ENCODE measurements at places on chromosomes 7 and 10. TPM values are rescaled to one million over a fixed set of nuclear protein-coding genes. Genes with fewer than 3 reads are reported as not detected.

GRCh38 chr10:87079106-87079836, 15.4 kb downstream of the GLUD1 start:
- H3K36me3 ChIP-seq: no peaks in the 10 kb centered on the region
- no peak overlapping the region for H3K27ac ChIP-seq
- peak; percentile 63 for DNase-seq
- H3K4me1 ChIP-seq: peaks cover 31% of the 10 kb centered on the region
- no peaks in the 10 kb centered on the region for H3K27me3 ChIP-seq

DNA sequence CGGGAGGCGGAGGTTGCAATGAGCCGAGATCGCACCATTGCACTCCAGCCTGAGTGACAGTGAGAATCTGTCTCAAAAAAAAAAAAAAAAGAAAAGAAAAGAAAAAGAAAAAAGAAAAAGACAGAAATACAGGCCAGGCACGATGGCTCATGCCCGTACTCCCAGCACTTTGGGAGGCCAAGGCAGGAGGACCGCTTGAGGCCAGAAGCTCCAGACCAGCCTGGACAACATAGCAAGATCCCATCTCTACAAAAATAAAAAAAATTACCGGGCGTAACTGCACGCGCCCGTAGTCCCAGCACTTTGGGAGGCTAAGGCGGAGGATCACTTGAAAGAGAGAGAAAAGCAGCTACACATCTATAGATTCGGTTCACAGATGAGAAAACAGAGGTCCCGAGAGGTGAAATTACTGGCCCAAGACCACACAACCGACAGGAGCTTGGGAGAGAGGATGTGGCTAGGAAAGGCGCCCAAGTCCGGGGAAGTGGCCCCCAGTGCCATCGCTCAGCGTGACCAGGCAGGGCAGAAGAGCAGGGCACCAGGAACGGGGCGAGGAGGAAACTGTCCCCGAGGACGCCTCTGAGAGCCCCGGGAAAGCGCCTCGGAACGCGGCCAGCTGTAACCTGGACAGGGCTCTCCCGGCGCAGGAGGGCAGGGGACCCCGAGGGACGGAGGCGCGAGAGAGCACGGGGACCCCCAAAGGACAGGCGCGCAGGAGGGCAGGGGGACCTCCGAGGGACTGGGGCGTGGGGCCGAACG, 612 bp downstream of the SNX8 start:
- no peaks in the 10 kb centered on the region for H3K27me3 ChIP-seq
- H3K36me3 ChIP-seq: no peaks in the 10 kb centered on the region
- peak overlapping the region; percentile 75 for H3K27ac ChIP-seq
- peak overlapping the region; percentile 95 for H3K4me3 ChIP-seq
- no peaks in the 10 kb centered on the region for H3K4me1 ChIP-seq

The RAB19 gene
- total RNA-seq: 21.5 TPM

- no peaks in the 10 kb centered on the region for H3K36me3 ChIP-seq
- H3K27ac ChIP-seq: peak within 1 kb of the TSS; percentile 97
- peak within 1 kb of the TSS; percentile 73 for H3K4me3 ChIP-seq
- H3K4me1 ChIP-seq: peaks cover 47% of the 10 kb centered on the region
- H3K27me3 ChIP-seq: no peaks in the 10 kb centered on the region
Measured at GRCh38 chr10:102120142-102120990, at the start of gene LDB1. Gene LDB1, minus strand, starts transcription at chr10:102120368. Its CDS starts 258 bp downstream, at chr10:102120110.

DNA sequence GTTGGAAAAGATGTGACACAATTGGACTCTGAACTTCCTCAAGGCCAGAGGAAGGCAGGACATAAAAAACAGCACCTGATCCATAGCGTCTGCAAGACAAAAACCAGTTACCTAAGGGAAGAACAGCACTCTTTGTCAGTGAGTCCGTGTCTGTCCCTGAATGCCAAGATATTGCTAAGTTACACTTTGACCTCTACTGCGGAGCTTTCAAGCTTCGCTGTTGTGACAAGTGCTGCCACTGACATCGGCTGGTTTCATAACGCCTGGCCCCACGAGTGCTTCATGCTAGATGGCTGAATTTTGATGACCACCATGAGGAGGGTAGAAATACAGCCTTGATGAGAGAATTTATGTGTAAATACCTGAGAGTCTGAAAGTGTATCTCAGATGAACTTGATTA, 49.7 kb upstream of the JAZF1 start:
- no peaks in the 10 kb centered on the region for H3K36me3 ChIP-seq
- H3K4me1 ChIP-seq: no peaks in the 10 kb centered on the region
- H3K27me3 ChIP-seq: no peaks in the 10 kb centered on the region
- H3K4me3 ChIP-seq: no peak overlapping the region
- H3K27ac ChIP-seq: no peak overlapping the region

DNA sequence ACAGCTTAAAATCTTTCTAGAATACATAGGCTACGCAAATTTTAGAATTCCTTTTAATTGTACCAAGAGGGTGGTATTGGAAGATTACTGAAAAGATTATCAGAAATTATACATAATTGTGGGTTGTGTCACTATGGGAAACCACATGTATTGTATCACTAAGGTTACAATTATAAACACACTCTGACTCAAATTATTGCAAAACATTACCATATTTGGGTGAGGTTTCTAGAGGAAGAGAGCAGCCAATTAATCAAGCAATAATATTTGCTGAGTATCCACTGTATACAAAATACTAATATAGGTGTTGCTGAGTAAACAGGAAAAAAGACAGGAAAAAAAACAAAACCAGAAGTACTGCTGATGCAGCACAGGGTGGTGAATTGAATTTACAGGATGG, 3.1 kb upstream of the CAPZA2 start:
- H3K36me3 ChIP-seq: no peaks in the 10 kb centered on the region
- H3K27ac ChIP-seq: no peak overlapping the region
- peaks cover 9% of the 10 kb centered on the region for H3K4me1 ChIP-seq
- no peak for DNase-seq
- H3K4me3 ChIP-seq: no peak overlapping the region

The ELN gene
- 46.8 TPM for total RNA-seq

The NAT16 gene
- total RNA-seq: not detected

DNA sequence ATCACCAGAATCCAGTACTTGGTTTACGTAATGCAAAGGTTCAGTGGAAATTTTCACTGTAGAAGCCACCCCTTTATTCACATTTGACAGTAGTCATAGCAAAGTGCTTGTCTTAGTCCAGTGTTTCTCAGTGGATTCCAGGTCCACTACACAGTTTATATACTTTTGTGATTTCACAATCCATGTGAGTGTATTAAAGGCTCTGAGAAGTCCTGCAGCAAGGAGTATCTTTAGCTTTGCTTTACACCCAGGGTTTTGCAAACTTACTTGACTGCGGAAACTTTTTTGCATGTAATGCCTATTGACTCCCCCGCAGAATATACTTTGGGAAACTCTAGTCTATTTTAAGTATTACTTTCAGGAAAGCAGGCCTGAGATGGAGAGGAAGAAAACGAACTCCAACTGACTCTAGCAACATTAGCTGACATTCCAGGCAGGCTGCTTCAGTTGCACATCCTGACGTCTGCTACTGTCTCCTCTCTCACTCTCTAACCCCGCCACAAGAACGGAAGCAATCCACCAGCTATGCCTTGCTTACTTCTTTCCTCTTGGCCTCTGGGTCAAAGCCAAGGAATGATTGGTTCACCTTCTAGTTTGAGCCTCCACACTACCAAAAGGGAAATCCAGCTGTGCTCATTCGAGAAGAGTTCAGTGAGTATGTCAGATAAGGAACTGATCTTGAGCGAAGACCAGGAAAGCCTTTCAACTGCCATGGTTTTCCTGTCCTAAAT, 6.2 kb downstream of the PLXNA4 start:
- DNase-seq: no peak
- peaks cover 5% of the 10 kb centered on the region for H3K4me1 ChIP-seq
- no peak overlapping the region for H3K4me3 ChIP-seq
- no peak overlapping the region for H3K27ac ChIP-seq

The AKR1B15 gene
- not detected for total RNA-seq

DNA sequence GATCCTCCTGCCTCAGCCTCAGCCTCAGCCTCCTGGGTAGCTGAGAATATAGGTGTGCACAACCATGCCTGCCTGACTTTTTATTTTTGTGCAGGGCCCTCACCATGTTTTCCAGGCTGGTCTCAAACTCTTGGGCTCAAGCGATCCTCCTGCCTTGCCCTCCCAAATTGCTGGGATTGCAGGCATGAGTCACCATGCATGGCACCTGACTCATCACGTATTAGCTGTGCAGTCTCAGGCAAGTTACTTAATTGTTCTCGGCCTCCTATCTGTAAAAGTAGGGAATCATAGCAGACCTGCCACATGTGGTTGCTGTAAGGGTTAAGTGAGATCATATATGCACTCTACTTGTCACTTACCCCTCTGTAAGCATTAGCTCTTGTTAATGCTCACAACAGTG, 117.2 kb downstream of the ANLN start:
- H3K4me1 ChIP-seq: no peaks in the 10 kb centered on the region
- no peaks in the 10 kb centered on the region for H3K36me3 ChIP-seq
- no peak overlapping the region for H3K4me3 ChIP-seq
- DNase-seq: no peak
- no peaks in the 10 kb centered on the region for H3K27me3 ChIP-seq

The COL1A2 gene
- 71.2 TPM for total RNA-seq

- no peak for DNase-seq
- H3K4me3 ChIP-seq: no peak overlapping the region
- no peaks in the 10 kb centered on the region for H3K27me3 ChIP-seq
Measured at GRCh38 chr7:42099470-42100155, 137.4 kb downstream of the GLI3 start.

GRCh38 chr7:139993592-139993991, 69.2 kb downstream of the PARP12 start:
- no peak for DNase-seq
- no peaks in the 10 kb centered on the region for H3K36me3 ChIP-seq
- H3K27ac ChIP-seq: no peak overlapping the region
- no peaks in the 10 kb centered on the region for H3K27me3 ChIP-seq
- H3K4me1 ChIP-seq: no peaks in the 10 kb centered on the region
- no peak overlapping the region for H3K4me3 ChIP-seq

DNA sequence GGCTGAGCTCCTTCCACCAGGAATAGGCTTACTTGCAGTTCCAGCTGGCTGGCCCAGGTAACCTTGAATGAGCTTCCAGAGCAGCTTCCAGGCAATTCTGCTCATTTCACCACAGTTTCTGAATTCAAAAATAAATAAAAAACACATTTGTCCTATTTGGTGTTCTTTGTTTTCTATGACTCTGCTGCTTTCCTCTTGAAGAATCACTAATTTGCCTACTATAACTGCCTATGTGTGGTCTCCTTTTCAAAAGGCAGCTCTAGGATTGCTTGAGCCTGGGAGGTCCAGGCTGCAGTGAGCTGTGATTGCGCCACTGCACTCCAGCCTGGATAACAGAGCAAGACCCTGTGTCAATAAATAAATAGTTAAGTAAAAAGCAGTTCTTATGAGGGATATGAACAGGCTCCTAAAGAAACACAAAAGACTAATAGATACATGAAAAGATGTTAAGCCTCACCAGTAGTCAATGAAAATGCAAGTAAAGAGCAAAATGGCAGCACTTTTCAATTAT, 19.5 kb upstream of the TNPO3 start:
- H3K27me3 ChIP-seq: no peaks in the 10 kb centered on the region
- no peaks in the 10 kb centered on the region for H3K36me3 ChIP-seq
- DNase-seq: no peak
- H3K4me3 ChIP-seq: no peak overlapping the region
- no peak overlapping the region for H3K27ac ChIP-seq

DNA sequence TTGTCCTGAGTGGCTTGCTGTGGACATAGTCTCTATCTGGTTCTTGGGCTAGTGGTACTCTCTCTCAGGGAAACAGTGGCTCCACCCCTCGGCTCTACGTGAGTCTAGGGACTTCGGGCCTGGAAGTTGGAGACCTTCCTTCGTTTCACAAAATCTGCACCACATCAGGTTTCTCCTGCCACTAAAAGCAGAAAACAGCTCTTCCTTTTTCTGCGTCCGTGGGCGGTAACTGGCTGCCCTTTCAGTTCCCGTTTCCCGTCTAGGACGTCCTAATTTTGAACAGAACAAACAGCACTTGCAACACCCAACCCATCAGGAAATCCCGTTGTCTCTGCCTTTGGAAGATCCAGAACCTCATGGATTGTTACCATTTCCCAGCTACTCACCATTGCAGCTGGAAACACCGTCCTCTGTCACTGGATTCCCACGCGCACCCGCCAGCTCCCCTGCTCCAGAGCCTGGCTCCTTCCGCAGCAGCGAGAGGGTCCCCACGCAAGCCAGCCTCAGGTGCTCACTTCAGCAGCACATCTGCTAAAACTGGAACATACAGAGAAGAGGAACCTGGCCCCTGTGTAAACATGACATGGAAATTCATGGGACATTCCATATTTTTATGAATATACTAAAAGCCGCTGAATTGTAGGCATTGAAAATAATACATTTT, 311.4 kb upstream of the AKR1E2 start:
- no peaks in the 10 kb centered on the region for H3K36me3 ChIP-seq
- H3K27ac ChIP-seq: peak overlapping the region; percentile 43
- no peaks in the 10 kb centered on the region for H3K27me3 ChIP-seq
- H3K4me1 ChIP-seq: no peaks in the 10 kb centered on the region

The C10orf105 gene
- total RNA-seq: not detected

DNA sequence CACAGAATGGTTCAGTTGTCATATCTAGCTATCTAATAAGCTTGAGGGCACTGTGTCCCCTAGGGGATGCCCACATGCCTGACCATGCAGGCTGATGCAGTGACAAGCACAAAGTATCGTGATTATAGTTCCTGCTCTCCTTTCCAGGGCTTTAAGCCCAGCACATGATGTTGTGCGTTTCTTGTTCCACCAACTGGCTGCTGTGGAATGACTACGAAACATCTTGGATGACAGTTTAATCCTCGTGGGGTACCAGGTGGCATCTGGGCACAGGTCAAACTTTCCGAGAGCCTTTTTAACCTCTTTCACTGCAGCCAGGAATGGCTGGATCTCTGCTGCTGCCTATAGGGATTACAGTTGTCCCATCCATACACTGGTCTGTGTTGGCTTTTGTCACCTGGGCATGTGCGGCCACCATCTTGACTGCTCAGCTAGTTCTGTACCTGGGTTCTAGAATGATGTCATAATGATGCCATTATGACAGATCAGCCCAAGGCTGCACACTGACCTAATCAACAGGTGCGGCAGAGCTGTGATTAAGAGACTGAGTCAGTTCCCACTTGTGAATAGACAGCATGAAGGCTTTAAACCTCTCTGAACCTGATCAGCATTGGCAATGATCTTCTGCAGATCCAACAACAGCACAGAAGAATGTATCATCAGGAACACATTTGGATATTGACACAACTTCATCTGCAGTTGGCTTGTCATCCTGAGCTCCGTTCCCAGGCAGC, 144.1 kb downstream of the DLG5 start:
- H3K4me3 ChIP-seq: no peak overlapping the region
- H3K4me1 ChIP-seq: no peaks in the 10 kb centered on the region
- no peaks in the 10 kb centered on the region for H3K27me3 ChIP-seq

The TMEM26 gene
- 0.54 TPM for total RNA-seq
